CD4-positive, alpha-beta T cell treated with Interleukin-4 for 4 hours (primary cell): ENCODE measurements at places on chromosomes 3 and 15.

DNA sequence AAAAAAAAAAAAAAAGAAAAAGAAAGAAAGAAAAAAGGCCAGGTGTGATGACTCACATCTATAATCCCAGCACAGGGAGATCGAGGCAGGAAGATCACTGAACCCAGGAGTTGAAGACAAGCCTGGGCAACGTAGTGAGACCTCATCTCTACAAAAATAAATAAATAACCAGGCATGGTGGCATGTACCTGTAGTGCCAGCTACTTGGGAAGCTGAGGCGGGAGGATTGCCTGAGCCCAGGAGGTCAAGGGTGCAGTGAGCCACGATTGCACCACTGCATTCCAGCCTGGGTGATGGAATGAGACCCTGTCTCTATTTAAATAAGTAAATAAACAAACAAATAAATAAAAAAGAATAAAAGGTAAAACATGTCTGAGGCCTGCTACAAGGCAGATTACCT is 39.3 kb upstream of the LACTB start:
- DNase-seq, result no peak

DNA sequence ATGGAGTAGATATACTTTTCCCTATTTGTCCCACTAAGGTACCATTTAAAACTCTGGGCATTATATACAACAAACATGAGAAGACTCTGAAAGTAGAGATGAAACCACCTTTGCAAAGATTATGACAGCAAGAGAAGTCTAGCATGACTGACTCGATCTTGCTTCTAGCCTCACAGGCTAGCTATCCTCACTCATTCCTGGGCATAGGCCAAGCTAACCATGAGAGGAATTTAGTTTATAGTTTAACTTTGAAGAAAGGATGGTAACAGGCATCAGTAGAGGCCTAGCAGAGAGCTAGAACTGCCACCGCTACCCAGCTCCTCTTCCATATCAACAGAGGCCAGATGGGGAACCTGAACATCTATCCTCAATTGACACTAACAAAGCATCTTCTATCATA is 63.5 kb upstream of the FSIP1 start:
- DNase-seq, result no peak

GRCh38 chr3:151009430-151009829 is 36.9 kb upstream of the CLRN1 start:
- no peak for DNase-seq

- no peak for DNase-seq
Observed at GRCh38 chr3:173025941-173026340, 115.1 kb downstream of the SPATA16 start.

- DNase-seq, result no peak
Observed at GRCh38 chr3:179452176-179452564, 900 bp upstream of the GNB4 start.

- no peak for DNase-seq
Observed at GRCh38 chr15:53116169-53116568, 326.0 kb upstream of the ONECUT1 start.
